Activated T-cell treated with anti-CD3 and anti-CD28 coated beads for 48 hours (primary cell): ENCODE measurements at places on chromosomes 7 and 10.

DNA sequence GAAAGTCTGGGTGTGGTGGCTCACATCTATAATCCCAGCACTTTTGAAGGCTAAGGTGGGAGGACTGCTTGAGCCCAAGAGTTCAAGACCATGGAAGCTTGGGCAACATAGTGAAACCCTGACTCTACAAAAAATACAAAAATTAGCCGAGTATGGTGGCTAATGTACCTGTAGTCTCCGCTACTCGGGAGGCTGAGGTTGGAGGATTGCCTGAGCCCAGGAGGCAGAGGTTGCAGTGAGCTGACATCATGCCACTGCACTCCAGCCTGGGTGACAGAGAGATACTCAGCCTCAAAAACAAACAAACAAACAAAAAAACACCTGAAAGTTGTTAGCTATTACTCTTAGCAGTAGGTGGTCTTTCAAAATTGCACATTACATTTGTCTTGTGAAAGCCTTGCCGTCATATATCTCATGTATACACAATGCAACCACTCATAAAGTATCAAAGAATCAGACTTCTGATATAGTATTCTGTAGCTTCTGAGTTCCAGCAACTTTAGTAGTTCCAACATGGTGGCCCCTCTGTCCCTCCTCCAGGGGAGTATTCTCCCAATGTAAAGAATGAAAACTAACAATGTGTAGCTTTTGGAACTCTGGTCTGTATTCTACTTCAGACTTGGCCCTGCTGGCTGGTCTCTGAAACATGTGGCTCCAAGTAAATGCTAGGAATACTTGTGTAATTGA lies 101.5 kb downstream of the ZNF92 start:
- no peak for DNase-seq

GRCh38 chr7:35725280-35725680 lies 30.3 kb upstream of the HERPUD2 start:
- DNase-seq = peak; percentile 43

- no peak for DNase-seq
Measured at GRCh38 chr10:71516890-71517289, 120.2 kb downstream of the CDH23 start.

DNA sequence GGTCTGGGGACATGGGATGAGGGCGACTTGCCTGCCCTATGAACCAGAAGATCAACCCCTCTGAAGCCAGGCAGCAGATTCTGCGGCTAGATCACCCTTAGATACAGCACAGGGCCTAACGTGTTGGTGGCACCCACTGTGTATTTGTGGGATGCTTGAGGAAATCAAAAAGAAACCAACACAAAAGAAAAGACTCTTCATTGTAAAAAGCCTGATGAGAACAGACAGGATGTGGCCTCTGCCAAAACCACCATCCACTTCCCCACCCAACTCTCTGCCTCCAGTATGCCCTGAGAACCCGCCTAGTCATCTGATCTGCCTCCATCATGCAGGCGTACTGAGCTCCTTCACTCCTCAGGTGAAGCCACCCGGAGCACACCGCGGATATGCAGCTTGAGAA lies 97.2 kb upstream of the INSYN2A start:
- peak; percentile 15 for DNase-seq
